ENCODE measurements at places on chromosomes 11 and 22. TPM values are rescaled to one million over a fixed set of nuclear protein-coding genes. Genes with fewer than 3 reads are reported as not detected.
A peak's percentile ranks its signal among the peaks of the same experiment; 100 is the strongest.

- no peak for DNase-seq
Measured at GRCh38 chr22:24878969-24879368, 67.5 kb downstream of the LHFPL7 start.

GRCh38 chr11:84476581-84476980 lies 1150.6 kb downstream of the DLG2 start:
- DNase-seq = no peak

- no peak for DNase-seq
Measured at GRCh38 chr11:3684129-3684818, 13.1 kb upstream of the CHRNA10 start.

DNA sequence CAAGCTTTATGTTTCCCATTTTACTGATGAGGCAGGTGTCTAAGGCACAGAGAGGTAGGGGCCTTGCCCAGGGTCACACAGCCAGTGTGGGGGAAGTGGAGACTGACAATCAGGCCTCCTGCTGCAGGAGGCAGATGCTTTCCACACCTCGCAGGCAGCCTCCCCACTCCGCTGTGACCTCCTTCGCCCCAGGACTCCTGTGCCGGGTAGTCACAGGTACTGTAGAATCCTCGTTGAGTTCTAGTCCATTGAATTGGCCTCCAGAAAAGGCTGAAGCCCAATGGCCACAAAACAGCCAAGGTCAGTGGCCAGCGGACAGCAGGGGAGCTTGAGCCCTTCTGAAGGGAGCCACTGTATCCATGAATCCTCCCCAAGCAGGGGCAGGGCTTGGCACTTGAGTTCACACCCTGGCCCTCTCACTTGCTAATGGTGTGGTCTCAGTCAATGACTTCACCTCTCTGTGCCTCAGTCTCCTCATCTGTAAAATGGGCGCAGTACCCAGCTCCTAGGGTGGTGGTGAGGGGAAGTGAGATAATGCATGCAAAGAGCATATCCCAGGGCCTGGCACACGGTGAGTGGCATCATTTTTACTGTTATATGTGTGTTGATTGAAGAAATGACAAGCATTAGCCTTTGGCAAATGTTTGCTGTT lies 1.1 kb upstream of the FXYD2 start:
- DNase-seq = no peak

- no peak for DNase-seq
Measured at GRCh38 chr22:24216541-24217209, 28.2 kb downstream of the GGT5 start.

Gene ACTN3
- 0.07 TPM for total RNA-seq

DNA sequence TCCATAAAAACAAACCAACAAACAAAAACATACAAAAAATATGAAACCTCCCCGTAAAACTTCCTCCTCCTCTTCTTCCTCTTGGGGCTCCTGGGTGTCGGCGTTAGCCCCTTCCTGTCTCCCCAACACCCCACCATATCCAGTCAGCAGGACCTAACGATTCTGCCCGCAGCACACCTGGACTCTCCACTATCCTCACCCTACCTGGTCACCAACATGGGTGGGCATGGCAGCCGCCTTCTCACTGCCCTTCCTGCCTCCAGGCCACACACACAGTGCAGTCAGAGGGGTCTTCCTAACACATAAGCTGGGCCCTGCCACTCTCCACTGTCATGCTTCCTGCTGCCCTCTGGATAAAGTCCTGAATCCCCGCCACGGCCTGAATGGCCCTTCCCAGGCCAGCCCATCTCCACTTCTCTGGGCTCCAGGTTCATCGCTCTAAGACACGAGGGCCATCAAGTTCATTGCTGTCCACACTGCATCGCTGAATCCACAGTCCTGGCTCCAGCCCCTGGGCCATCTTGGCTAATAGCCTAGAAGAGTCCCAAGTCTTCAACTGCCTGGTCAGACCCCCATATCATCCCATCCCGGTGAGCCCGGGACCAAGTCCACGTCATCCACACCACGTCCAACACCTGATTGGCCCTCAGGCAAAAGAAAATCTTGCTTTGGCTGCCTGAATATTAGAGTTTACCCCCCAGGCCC lies 76.2 kb downstream of the IGLL1 start:
- no peak for DNase-seq

Gene OR5F1
- total RNA-seq = not detected

- DNase-seq = no peak
Measured at GRCh38 chr11:125768336-125769046, 10.1 kb downstream of the PATE2 start.

Gene KCTD14
- 2.0 TPM for total RNA-seq

Gene APOA5
- total RNA-seq = not detected

GRCh38 chr11:131666617-131667016 lies 296.2 kb downstream of the NTM start:
- no peak for DNase-seq

DNA sequence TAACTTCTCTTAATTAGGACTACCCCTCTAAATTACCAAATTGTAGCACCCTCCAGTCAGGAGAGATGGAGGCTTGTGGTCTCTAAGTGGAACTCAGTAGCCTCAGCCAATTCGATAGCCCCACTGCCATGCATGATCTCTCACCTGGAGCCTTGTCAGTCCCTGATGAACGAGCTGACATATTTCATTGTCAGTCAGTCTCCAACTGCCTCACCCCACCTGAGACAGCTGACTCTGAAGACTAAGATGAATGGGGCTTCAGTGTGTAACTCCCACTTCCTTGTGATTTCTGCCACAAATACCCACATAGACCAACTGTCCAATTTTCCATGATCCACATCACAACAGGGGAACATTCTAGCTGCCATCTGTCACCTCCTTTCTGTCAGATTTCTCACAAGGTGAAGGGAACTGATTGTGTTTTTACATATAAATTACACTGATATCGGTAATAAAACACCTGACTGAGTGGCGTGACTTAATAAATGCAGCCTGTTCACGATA lies 206.5 kb downstream of the FAM181B start:
- DNase-seq = no peak

DNA sequence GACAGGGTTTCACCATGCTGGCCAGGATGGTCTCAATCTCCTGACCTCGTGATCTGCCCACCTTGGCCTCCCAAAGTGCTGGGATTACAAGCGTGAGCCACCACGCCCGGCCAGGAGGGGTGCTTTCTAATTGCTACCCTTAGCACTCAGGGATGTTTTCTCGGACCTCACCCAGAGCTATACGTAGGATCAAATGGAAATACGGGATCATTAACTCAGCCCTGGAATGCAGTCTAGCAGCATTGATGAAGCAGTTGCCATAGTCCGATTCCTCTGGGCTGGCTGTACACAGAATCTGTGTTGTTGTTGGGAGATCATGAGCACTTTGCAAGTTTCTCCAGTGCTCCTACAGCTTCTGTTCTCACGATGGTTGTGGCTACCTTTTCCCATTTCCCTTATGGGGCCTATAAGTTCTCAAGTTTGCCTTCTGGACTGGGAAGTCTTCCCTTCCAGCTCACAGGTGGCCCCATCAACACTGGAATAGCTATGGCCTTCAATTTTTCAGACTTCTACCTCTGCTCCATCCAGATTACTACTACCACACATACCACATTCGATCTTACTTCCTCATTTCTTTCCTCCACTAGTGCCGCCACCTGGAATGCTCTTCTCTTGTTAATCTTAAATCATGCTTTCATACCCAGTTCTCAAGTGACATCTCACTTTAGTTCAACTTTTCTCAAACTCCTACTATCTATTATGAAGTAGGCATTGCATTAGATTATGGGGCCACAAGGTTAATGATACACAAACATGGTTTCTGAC lies 16.1 kb upstream of the PCF11 start:
- DNase-seq = no peak

DNA sequence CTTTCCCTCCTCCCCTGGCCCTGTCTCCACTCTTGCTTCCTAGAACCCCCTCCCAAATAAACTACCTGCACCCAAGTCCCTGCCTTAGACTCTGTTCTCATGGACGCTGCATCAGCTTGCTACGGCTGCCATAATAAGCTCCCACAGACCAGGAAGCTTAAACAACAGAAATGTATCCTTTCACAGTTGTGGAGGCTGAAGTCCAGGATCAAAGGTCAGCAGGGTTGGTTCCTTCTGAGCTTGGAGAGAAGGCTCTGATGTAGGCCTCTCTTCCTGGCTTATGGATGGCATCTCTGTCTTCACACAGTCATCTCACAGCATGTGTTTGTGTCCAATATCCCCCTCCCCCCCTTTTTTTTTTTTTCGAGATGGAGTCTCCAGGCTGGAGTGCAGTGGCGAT lies 23.4 kb downstream of the CBX7 start:
- DNase-seq = no peak

DNA sequence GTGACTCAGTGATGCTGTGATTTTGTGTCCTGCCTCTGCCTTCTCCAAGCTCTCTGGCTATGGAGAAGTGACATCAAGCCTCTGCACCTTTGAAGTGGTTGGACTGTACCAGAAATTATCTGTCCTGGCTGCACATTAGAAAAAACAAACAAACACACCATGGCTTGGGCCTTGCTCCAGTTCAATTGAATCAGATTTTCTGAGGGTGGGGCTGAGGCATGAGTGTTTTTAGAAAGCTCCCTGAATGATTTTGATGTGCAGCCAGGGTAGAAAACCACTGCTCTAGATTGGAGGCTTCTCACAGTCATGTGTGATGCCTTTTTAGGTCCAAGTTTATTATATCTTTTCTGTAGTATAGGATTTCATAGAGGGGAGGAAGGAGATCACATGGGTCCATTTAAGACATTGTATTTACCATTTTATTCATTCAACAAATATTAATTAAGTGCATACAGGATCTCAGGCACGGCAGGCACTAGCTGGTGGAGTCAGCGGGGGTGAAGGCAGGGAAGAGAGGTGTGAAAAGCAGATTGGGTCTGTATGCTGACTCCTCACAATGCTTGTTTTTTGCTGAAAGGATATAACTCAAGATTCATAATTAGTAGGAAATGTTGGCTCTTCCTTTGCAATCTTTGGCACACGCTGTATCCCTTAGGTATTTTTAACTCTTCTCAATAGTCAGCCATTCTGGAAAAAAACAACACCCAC lies 7.1 kb upstream of the VSTM5 start:
- DNase-seq = no peak

GRCh38 chr11:6927030-6927617 lies 898 bp downstream of the ZNF215 start:
- DNase-seq = no peak

- DNase-seq = no peak
Measured at GRCh38 chr22:23893121-23893944, 850 bp upstream of the MIF start.

Gene DSCAML1
- total RNA-seq = not detected

Gene YDJC
- 21.5 TPM for total RNA-seq

DNA sequence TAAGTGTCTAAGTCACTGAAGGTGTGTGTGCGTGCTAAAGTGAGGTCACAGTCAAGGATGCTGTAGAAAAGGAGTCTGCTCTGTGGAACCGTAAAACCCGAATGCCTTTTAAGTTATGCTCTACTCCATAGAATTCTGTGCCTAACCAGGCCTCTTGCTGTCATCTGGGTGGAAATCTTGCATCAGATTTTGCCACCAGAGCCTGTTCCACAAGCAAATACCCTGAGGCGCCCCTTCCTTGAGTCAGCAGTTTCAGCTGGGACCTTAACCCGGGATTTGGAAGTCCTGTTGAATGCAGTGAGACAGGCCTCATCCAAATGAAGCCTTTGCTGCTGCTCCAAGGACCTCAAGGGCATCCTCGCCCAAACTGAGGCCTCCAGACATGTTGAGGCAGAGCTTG lies 109.8 kb downstream of the WNT11 start:
- DNase-seq = no peak

DNA sequence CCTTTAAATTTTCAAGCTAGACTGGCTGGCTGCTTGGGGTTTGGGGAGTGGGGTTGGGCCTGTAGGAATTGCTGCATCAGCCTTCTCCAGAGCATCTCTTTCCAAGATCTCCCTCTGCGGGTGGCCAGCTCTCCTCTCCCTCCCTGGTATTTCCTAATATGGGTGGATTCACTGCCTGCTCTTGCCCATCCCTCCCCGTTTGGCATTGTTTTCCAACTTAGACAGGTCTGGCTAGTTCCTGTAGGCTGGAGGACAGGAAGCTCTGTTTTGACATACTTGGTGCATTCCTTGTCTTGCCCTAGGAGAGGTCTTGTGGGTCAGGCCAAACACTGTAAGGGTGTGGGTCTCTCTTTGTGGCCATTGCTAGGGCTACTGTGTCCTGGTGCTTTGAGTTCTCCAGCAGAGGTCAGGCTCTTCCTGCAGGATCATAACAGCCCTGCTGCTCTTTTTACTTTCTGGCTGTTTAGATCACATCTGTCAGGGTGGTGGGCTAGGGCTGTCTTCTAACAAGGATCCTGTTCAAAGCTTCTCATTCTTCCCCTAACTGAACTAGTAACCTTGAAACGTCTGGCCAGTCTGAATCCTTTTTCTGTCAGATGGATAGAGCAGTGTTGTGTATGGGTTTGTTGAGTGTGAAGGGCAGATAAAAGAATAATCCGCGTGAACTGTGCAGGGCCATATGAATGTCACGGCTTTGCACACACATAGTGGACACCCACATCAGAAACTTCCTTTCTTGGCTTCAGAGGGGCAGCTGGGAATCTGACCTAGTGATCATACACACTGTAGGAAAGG lies 18.3 kb upstream of the MICALL1 start:
- DNase-seq = peak; percentile 30

DNA sequence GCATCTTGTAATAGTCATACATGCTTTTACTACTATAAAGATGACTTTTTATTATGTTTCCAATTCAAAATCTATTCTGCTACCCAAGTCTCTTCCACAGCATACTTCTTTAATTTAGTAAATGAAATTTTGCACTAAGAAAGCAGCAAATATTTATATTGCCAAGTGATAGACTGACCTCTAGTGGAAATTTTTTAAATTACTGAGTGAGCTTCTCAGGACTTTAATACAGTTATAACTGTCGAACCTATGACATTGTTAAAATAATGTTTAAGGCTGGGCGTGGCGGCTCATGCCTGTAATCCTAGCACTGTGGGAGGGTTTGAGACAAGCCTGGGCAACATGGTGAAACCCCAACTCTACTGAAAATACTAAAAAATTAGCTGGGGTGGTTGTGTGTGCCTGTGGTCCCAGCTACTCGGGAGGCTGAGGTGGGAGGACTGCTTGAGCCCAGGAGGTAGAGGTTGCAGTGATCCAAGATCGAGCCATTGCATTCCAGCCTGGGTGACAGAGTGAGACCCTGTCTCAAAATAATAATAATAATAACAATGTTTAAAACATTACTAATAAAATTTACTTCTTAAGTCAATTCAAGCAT lies 27.3 kb downstream of the STK33 start:
- peak; percentile 1 for DNase-seq

DNA sequence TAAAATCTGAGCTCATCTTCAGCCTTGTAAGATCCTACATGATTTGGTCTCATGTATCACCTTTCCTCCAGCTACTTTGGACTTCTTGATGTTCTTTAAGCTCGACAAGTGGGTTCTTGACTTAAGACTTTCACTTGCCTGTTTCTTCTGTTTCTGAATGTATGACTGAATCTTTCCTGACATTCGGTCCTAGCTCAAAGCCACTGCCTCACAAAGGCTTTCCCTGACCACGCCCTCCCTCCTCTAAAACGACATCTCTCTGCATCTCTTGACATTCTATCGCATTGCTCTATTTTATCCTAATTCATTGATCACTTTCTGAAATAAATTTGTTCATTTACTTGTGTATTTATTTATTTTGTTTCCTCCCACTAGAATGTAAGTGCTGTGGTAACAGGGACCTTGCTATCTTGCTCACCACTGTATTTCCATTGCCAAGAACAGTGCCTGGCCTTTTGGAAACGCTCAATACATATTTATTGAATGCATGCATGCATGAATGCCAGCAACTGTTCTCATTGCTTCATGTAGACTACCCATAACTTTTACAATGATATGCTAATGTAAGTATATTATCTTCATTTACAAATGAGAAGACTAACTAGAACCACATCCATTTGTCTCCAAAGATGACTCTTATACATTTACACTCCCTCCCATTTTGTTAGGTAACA lies 43.0 kb downstream of the LMO2 start:
- DNase-seq = no peak

Gene LGR4
- 4.3 TPM for total RNA-seq

- no peak for DNase-seq
Measured at GRCh38 chr22:39530692-39531331, 1.7 kb downstream of the RPS19BP1 start.

All from pulmonary artery endothelial cell (primary cell).